ENCODE measurements at places on chromosomes 7 and 10.
A peak's percentile ranks its signal among the peaks of the same experiment; 100 is the strongest.

DNA sequence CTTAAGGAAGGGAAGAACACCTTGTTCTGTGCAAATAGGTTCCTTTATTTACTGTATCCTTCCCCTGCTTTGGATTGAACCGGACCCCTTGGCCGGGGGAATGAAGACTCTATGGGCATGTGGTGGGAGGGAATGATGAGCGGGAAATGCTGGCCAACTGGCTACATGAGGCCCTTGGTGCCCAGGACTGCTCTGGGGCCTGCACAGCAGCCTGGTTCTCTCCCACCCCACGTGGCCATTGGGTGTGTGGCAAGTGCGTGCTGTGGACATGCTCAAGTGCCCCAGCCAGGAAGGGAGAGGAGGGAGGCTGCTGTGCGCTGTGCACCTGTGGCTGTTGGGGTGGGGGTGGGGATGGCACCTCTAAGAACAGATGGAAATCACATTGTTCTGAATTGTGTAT lies 917.0 kb upstream of the GHITM start:
- DNase-seq: no peak

GRCh38 chr10:34310234-34310633 lies 504.9 kb downstream of the PARD3 start:
- no peak for DNase-seq

DNA sequence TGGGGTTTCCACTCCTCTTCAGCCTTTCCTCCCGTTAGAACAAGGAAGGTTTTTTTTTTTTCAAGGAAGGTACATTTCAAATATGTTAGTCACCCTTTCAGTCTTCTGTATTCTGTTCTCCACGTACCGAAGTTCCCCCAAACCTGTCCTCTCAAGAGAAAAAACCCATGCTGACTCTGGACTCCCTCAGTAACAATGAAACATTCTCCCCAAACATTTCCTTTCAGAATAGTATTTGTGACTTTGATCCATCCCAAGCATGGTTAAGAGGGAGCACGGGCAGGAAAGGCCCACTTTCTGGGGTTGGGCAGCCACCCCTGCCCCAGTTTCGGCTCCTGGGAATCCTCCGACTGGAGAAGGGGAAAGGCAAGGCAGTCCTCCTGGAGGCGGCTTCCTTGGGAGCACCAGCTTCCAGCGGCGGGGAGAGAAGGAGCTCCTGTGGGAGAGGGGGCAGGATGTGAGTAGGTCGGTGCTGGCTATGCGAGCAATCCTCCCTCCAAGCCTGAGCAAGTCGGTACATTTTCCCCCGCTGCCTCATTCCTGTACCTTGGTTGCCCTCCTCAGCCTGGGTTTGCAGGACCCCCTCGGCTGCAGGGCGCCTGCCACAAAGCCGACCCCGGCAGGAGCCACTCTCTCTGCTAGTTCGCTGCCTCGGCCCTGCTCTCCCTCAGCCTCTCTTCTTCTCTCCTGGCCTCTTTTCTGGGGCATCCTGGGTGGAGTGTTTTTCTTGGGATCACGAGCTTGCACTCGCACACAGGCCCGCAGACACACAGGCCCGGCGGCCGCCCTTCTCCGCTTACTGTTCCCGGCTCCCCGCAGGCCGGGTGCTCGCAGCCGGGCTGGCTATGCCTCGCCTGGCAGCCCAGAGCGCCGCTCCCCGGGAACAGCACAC lies 2.1 kb upstream of the HOXA1 start:
- DNase-seq: no peak

- DNase-seq: no peak
Observed at GRCh38 chr7:7438851-7439250, 96.8 kb downstream of the COL28A1 start.

GRCh38 chr7:138449580-138449979 lies 10.5 kb upstream of the TRIM24 start:
- DNase-seq: peak; percentile 46

DNA sequence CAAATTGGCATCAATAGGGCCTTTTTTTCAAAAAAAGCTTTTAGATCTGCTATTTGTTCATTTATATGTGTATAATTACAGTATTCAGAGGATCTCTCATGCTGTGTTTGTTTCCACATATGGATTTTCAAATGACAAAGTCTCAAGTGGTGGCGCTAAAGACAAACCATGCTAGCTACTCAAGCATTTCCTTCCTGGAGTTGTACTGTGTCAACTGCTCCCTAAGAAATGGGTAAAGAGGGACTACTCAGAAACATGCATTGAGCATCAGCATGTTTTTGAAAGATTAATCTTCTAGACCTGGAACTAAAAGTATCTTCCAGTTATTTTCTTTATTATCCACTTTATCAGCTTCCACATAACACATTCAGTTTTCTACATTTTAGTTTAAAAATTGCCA lies 12.7 kb downstream of the CNTNAP2 start:
- no peak for DNase-seq

- no peak for DNase-seq
Observed at GRCh38 chr7:55483046-55483445, 89.3 kb downstream of the VOPP1 start.

GRCh38 chr10:78819361-78820006 lies 249.3 kb upstream of the ZMIZ1 start:
- DNase-seq: no peak

DNA sequence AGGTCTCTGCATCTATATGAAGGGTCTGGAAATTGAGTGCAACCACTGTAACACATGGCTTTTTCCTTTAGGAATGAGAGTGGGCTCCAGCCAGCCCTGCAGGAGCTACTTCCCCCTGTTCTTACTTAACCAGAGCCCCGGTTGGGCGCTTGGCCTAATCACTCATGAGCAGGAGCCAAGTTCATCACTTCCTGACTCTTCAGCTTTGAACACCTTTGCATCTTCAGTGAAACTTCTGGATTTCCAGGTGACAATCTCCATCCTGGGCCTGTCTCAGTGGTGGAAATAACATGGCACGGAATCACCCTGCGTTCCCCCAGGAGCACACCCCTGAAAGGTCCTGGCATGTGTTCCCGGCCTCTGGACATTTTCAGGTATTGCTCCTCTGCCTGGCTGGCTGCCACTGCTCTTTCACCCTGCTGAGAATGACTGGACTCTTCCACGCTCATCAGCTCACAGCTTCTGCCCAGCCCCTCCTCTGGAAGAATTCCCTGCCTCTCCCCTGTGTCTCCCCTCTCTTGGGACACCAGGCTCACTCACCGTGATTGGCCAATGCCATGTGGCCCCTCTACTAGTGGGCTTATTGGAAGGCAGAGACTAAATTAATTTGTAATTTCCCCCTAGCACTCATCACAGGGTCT lies 229.1 kb upstream of the GRB10 start:
- no peak for DNase-seq

DNA sequence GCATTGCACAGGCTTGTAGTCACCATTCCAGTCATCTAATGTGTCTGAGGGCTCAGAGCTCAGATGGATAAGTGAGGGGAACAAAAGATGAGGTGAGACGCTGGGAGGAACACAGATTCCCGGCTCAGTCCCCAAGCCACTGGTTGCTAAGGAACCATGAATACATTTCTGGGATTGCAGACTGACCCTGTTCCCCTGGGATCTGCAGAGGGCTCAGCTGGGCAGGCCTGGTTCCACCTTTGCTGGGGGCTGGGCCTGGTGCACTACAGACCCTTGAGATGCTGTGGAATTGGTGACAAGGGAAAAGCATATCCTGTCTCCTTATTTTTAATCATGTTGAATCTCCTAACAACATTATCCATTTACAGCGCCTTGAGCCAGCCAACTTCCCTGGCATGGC lies 19.2 kb downstream of the ELFN1 start:
- DNase-seq: no peak

DNA sequence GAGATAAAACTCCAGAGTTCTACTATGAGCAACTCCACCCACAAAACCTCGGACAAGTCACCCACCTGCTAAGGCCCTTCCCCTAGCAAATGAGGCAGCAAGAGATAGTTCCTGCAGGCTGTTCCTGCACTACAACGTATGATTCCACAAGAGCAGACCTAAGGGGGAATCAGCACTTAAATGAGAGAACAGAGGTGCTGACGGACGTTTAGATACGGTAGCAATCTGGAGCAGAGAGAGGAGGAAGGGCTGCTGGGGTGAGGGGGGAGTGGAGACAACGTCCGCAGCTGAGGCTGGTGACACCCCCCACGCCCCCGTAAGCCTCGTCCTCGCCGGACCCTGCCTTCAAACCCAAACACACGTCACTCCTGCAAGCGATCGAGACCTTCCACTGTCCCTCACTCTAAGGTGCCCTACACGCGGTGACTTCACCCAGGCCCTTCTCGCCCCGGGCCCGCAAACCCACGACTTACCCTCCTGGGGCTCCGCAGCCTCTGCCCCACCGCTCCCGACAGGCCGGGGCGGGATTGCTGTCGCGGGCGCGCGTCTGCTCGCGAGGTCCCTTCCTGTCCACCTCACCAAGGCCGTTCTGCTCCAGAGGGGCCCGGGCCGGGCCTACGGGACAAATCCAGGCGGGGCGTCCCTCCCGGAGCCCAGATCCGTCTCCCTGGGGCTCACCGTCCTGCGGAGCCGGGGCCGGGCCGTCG lies 635 bp downstream of the ZNF12 start:
- DNase-seq: no peak

DNA sequence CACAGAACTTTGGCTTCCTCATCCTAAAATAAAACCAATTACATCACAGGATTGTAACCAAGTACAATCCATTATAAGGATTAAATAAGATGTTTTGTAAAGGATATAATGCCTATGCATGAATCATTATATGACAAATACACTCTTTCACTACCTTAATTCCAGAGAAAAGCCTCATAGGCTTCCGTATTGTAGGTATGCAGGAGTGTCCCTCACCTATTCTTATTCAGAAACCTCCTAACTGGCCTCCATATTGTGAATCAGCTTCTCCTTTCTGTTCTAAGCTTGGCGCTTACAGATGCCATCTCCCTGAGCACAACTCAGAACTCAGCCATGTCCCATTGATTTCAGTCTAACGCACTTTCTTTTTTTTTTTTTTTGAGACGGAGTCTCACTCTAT lies 69.6 kb upstream of the CAPZA2 start:
- DNase-seq: no peak

DNA sequence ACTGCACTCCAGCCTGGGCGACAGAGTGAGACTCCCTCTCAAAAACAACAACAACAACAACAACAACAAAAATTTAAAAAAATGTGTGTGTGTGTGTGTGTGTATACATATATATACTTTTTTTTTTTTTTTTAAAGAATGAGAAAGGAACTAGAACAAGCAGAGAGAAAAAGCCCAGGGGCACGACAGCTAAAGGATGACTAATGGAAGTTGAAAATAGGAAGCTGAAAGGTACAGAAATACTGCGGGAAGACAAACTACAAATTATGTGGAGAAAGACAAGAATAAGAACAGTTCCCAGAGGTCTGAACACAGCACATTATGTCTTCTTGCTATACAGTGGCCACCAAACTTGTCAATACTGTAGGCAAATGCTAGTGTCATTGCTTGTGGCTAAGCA lies 141.9 kb upstream of the PRSS1 start:
- DNase-seq: no peak

DNA sequence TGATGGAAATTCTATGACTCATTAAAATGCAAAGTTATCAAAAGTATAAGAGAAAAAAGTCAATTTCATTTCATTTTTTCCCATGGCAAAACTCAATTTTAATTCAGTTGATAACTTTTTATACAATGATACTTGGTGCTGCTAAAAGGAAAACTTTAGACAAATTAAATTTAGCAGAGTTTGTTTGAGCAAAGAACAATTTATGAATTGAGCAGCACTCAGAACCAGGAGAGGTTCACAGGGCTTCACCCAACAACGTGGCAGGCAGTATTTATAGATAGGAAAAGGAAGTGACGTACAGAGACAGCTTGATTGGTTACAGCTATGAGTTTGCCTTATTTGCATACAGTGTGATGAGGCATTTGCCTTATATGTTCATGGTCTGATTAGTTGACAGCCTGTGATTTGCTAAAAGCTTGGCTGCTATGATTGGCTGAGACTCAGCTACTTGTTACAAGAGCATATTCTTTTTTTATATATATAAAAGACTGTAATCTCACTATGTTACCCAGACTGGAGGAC lies 157.2 kb upstream of the CELF2 start:
- DNase-seq: no peak

GRCh38 chr7:149196151-149196704 lies 882 bp downstream of the ZNF282 start:
- DNase-seq: no peak

Measured in activated CD8-positive, alpha-beta memory T cell treated with anti-CD3 and anti-CD28 coated beads, Interleukin-2, amount 50 U/mL, for 4 hours (primary cell).